Stimulated activated CD4-positive, alpha-beta T cell treated with anti-CD3 and anti-CD28 coated beads, TNF-alpha, amount 100 ng/mL, for 1 hour (primary cell): ENCODE measurements at places on chromosomes 7 and 10.

DNA sequence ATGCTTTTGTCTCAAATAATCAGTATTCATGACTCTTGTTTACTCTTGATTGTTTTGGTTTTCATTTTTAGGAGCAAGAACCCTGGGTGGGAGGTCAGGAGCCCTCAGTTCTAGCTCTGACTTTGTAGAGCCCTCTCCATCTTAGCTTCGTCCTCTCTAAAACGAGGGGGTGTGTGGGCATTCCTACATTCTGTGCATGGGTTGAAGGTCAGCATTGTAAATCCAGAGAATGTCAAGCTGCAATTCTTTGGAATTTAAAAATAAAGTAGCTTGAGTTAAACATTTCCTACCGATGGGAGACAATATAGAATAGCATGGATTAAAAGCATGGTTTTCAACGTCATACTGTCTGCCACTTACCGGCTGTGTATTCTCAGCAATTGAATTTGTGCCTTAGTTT, 128.3 kb downstream of the PRPF18 start:
- no peak for DNase-seq

DNA sequence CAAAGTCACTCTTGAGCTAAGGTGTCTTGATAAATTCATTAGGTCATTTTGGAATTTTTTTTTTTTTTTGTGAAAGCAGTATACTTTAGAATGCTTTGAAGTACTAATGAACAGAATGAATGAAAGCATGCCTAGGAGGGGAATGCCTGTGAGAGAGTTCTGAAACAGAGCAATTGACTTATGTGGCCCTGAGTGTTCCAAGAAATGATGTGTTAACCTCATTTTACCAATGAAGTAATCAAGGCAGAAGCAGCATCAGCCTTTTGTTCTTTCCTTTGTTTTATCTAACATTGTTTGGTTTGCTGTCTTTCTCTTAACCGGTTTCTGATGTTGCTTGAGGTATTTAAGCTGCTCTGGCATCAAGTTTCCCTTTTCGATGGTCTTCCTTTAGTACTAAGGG, 154.6 kb upstream of the HGF start:
- DNase-seq, result no peak

GRCh38 chr7:11613292-11613930, 218.6 kb downstream of the THSD7A start:
- DNase-seq, result no peak

DNA sequence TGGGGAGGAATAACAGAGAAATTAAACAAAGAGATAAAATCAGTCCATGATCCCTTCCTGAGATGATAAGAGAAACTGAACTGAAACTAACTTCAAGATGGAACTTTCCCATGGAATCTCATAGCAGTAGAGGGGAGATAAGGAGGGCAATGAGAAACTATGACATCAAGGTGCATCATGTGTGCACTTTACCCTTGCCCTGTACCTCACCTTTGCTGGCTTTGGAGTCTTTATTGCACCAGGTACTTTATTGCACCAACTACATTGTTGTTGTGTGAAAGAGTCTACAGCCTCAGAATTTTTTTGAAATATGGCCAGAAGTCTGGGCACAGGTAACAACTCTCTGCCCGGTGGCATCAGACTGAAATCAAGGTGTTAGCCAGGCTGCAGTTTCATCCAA, 11.2 kb upstream of the SMC3 start:
- DNase-seq, result no peak

DNA sequence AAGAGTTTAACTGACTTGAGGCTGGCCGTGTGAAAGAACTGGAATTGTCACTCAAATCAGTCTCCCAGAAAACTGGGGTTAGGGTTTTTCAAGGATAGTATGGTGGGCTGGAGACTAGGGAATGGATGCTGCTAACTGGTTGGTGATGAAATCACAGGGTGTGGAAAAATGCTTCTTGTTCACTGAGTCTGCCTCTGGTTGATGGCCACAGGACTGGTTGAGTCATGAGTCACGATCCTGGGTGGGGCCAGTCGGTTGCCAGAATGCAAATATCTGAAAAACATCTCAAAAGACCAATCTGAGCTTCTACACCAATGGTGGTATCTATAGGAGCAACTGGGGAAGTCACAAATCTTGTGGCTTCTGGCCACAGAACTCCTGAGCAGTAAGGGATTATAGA, 16.3 kb upstream of the BAMBI start:
- no peak for DNase-seq

DNA sequence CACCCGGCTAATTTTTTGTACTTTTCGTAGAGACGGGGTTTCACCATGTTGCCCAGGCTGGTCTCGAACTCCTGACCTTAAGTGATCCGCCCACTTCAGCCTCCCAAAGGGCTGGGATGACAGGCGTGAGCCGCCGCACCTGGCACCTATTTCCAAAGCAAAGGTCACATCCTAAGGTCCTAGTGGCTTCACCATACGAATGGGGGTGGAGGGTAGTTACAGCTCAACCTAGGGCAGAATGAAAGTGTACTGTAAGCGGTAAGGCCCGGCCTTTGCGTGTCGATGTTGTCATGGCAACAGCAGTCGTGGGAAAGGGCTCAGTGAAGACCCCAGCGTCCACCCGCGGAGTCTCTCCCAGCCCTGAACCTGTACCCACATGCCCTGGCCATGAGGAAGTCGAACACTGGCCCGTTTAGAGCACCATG, 1.6 kb upstream of the COX19 start:
- no peak for DNase-seq

- DNase-seq, result no peak
These were observed 54.7 kb upstream of the EGR2 start for GRCh38 chr10:62870866-62871265.

GRCh38 chr10:5527332-5528200, 2.8 kb downstream of the CALML3 start:
- DNase-seq, result no peak

DNA sequence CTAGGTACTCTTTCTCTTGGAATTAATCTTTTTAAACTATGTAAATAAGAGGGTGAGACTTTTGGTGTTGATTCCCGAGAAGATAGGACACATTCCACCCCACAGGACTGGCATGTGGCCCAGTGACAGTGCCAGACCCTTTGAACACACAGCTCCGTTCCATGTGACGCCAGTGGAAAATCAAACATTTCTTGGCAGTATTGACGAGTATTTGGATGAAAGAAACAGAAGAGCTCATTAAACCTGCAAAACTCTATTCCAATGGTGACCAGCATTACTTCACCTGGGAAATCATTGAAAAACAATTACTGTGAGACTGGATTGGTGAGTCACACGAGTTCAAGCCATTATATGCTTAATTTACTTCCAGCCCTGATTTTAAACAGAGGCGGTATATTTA, 25.8 kb downstream of the AKR1E2 start:
- no peak for DNase-seq

DNA sequence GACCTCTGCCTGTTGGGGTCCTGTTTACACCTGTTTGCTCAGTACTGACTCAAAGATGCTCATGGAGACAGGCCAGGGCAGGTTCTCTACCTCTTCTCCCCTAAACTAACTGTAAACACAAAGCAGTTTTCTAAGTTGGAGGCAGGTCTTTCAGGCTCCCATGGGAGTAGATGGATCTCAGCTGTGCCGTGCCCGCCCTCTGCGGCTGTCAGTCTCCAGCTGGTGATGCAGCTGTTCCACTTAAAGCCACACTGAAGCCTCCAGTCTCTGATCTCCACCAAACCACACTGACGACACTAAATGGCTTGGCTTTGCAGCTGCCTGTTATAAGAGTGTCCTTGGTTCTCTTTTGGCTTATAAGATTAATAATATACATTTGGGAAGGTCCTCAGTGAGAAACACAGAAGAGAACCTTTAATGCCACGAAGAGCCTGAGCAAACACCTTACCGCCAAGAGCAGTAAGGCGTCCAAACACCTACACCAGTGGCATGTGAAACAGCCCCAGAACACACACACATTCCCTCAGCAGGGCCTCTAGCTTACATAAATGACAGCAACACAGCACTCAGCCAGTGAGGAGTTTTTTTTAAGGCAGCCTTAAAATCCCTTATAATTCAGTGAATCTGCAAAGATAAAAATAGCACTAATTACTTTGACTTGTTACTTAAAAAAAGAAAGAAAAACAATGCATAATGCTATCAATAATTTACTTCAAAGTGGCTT, 60.4 kb upstream of the KCNIP2 start:
- DNase-seq, result no peak

DNA sequence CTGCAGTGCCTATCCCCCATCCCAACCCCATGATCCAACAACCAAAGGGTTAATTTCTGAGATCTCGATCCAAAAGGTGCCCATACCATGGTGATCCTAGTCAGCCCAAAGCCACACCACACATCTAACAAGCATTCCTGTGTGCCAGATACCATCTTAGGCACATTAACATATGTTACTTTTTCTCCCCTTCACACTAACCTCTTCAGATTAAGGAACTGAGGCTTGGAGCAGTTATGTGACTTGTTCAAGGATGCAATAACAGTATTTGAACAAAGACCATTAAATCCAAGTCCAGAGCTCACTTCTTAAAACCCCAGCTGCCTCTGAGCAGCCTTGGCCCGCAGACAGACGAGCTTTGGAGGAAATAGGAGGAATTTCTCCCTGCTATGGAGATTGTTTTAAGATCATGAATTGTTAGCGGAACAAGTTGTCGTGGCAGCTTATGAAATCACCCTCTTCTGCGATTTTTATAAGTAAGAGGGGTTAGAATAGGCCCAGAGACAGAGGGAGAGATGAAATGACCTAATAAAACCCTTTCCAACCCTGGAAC, 327.2 kb downstream of the KCNMA1 start:
- DNase-seq, result no peak

DNA sequence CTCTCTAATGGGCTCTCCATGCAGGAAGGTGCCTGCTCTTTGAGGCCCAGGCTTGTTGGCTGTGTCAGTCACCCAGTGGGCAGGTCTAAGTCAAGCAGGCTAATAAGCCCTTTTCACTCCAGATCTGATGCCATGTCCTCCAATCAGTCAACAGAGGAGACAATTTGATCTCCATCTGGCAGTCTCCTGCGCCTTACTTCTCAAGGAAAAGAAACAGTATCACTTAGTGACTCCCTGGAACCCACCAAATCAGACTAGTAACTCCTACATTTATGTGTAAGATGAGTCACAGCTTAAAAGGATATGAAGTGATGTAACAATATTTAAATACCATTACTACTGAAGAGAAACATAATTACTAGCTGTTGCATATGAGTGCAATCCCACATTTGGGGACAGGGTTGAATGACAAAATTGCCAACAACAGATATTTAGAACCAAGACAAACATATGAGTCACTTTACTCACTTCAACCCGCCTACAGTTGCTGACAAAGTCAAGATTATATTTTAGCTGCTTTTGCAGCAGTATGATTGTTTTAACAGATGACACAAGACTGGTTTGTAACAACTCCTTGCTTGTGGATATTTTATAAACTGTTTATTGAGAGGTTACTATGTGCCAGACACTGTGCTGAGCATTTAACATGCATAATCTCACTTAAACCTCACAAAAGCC, 72.1 kb downstream of the USP6NL start:
- DNase-seq, result no peak

DNA sequence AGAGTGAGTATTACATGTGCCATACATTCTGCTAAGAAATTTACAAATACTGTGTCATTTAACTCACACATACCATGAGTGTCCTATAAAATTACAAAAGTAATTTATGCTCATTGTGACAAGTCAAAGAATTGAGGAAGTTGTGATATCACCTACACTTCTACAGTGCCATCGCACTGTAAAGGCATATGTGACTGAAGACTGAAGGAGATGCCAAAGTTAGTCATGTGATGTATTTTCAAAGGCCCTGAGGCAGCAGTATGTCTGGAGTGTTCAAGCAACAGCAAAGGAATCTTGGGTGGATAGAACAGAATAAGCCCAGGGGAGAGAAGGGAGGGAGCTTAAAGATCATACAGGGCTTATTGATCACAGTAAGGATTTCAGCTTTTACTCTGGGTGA, 176.8 kb downstream of the WNT2 start:
- no peak for DNase-seq

DNA sequence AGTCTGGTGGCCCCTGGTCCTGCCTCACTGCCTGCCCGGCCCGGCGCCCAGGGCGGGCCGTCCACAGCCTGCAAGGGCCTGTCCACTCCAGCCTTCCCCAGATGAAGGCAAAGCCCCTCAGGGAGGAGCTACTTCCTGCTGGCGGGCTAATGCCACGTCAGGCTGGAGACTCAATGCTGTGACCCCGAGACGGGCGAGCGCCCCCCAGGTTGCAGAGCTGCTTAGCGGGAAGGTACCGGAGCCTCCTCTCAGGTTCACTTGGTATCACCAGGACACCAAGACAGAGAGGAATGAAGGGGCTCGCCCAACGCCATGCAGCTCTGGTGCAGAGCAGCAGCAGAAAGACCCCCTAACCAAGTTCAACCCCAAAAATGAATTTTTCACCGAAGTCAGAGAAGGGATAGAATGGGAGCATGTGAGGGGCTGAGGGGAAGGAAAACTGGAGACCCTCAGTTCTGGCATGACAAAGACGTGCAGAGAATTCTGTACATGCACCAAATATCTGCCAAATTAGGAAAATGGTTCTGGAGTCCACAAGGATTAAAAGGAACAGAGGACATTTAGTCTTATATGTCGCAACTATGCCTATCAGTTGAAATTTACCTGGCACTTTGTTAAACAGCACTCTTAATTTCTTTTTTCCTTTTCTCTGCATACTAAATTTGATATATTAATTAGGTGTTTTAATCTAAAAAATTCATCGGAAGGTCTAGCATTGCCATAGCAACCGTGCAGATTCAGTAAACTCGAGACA, 2.8 kb downstream of the STK32C start:
- DNase-seq, result no peak

- no peak for DNase-seq
These were observed 283.0 kb upstream of the KLF6 start for GRCh38 chr10:4067931-4068561.

GRCh38 chr10:13441476-13441875, 87.3 kb downstream of the BEND7 start:
- no peak for DNase-seq

DNA sequence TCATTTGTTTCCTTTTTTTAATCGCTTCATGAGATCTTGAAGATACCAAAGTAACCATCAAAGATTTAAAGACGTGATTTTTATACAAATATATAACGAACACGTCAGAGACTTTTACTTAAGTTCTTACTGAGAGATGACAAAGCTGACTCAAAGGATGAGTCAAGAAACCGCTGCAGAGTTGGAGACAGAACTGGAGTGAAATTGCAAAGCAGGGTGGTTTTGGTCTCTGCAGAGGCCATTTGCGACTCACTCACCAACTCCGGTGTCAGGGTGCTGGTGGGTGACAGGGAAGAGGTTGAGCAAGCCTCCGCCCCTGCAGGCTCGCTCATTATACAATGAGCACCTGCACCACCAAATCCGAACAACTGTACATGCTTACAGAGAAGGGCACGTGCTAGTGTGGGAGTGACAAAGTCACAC, 75.2 kb downstream of the DNAJB6 start:
- DNase-seq, result no peak
